ENCODE measurements at places on chromosomes 7 and 10. TPM values are rescaled to one million over a fixed set of nuclear protein-coding genes. Genes with fewer than 3 reads are reported as not detected.
A peak's percentile ranks its signal among the peaks of the same experiment; 100 is the strongest.

DNA sequence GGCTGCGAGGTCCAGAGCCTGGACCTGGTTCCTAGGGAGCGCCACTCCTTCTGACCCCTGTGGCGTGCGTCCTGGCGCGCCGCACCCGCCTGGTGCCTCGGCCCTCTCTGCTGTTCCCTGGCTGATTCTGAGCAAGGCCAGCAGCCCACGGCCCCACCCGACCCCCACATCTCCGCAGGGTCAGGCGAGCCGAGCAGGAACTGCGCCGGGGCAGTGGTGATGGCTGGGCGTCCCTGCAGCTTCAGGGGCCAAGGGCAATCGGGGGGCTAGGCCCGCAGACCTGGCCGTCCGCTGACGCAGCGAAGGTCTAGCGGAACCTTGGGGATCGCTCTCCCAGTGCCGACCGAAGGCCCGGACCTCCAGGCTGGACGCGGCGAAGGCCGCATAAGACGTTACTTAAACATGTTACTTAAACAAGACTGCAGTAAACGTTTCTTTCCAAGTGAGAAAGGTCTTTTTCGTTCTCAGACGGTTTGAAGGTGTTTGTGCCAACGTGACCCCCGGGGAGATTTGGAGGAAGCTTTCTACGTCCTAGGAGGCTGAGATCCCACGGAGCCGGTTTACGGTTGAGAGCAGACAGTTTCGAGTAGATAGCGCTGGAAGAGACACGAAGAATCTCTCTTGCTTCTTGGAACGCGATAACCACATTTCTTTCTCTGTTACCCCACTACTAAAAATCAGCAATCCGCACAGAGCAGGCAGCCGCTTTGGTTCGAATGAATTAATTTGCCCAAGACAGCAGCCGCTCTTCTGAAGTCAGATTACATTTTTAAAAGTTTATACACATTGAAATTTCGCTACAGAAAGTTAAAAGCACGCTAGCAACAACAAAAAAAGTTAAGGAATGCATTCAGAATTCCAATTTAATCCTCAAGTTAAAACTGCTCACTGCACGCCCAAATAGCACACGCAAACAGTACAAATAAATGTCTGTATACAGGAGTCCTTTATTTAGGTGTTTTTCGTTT is 4.9 kb upstream of the NKX2-3 start:
- DNase-seq, result no peak

Gene AQP1
- 218 TPM for polyA plus RNA-seq

- DNase-seq, result no peak
These were observed 3.0 kb upstream of the LIPK start for GRCh38 chr10:88702848-88703597.

Gene GNAI1
- polyA plus RNA-seq, result 127 TPM

DNA sequence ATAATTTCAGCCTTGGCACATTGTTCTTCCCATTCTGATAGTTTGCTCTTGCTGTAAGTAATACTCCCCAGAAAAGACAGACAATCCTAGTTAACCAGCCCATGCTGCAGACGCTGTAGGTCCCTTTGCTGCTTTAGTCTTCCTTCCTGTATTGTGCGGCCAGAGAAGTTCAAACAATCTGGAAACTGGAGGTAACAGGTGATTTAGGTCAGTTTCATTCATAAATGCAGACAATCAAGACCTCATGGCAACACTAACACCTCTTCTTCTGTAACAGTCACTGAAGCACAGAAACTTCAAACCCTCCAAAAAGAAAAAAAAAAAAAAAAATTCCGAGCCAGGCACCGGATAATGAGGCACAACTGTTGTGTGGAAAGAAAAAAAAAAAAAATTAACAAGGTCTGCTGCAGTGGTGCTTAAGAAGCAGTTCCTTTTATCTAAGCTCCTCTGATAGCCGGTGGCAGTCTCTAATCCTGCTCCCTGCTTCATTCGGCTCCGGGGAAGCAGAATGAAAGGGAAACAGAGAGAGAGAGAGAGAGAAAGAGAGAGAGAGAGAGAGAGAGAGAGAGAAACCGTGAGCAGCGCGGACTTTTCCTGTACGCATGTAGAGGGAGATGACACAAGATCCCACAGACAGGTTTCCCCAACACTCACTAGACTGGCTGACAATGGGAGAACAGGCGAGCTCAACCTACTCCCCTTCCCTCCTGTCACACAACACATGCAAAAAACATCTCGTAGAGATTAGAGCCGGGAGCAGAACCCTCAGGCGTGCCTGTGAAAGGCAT is at the start of gene SEMA3A:
SEMA3A (minus strand) TSS at position 306 of the 788 bp plus-strand sequence; CDS start at position 103, 203 bp downstream.
- peak; percentile 51 for DNase-seq

DNA sequence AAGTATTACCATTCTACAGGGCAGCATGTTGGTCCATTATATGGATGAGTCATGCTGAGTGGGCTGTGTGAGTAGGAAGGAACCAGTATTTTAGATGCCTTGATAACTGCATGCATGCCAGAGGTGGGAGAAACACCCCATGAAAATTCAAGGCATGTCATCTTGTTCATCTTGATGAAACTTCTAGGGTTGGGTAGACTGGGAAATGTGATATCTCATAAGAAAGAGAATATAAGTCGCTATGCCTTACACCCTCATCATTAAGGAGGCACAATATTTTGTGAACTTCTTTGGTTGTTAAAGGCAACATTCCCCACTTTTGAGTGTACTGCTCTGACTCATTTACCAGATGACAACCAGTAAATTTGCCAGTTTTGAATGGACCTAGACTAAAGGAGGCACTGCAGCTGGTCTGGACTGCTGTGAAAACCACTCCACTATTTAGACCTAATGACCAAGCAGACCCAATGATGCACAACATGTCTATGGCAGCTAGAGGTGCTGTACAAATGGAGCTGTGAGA is 48.0 kb downstream of the ZNF365 start:
- DNase-seq, result no peak

GRCh38 chr7:112487457-112488263 is 6.9 kb downstream of the LSMEM1 start:
- DNase-seq, result no peak

Gene MBL2
- polyA plus RNA-seq, result not detected

DNA sequence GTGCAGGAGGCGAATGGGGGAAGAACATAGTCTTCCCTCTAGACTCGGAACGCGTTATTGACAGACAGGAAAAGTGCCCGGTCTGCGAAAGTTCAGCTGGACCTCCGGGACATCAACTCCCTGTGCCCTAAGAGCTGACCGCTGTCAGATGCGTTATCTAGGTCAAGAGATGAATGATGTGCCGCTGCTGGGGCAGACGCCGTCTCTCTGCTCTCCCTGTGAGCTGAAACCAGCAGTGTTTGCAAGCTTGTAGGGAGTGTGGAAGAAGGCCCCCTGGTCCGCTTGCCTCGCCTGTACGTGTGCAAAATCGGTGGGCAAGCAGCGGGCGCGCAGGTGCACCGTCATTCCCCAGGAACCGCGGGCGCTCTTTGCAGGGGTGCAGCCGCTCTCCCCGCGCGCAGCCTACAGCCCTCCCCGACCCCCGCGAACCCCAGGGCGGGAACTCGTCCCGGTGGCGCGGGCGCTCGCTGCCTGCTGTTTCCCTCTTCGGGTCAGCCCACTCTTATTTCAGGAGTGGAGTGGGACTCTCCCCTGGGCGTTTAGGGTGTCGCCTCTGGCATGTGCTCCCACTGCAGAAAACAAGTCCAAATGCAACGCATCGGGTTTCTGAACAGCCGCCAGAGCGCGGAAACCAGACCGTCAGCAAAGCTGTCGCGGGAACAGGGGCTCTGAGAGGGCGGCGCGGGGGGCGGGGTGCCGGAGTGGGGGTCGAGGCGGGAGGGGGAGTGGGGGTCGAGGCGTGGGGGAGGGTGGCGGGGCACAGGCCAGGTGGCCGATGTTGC is 1.8 kb upstream of the PFKFB3 start:
- no peak for DNase-seq

Gene COL26A1
- 22.8 TPM for polyA plus RNA-seq

GRCh38 chr10:30199376-30200016 is 140.1 kb upstream of the JCAD start:
- no peak for DNase-seq

GRCh38 chr7:2687881-2688318 is at the start of gene AMZ1:
Gene AMZ1, plus strand, starts transcription at chr7:2688202. Its CDS starts 12,250 bp downstream, at chr7:2700452.
- no peak for DNase-seq

- no peak for DNase-seq
These were observed 83.6 kb upstream of the TMEM72 start for GRCh38 chr10:44827431-44828006.

Gene CTNNA3
- 4.0 TPM for polyA plus RNA-seq

DNA sequence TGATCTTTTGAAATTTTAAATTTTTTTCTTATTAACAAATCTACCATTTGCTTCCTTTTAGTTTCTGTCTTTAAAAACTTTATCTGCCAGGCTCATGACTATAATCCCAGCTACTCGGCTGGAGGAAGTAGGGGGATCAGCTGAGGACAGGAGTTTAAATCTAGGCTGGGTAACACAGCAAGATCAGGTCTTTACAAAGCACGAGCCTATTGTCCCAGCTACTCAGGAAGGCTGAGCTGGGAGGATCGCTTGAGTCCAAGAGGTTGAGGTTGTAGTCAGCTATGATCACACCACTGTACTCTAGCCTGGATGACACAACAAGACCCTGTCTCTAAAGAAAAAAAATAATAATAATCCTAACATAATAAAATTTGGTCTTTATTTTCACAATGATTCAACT is 17.5 kb downstream of the DPY19L1 start:
- no peak for DNase-seq

GRCh38 chr7:47782792-47783191 is 165.5 kb downstream of the PKD1L1 start:
- DNase-seq, result no peak

Gene PRLHR
- not detected for polyA plus RNA-seq

Gene PIK3AP1
- polyA plus RNA-seq, result 4.8 TPM

Gene LRRD1
- polyA plus RNA-seq, result 0.17 TPM

DNA sequence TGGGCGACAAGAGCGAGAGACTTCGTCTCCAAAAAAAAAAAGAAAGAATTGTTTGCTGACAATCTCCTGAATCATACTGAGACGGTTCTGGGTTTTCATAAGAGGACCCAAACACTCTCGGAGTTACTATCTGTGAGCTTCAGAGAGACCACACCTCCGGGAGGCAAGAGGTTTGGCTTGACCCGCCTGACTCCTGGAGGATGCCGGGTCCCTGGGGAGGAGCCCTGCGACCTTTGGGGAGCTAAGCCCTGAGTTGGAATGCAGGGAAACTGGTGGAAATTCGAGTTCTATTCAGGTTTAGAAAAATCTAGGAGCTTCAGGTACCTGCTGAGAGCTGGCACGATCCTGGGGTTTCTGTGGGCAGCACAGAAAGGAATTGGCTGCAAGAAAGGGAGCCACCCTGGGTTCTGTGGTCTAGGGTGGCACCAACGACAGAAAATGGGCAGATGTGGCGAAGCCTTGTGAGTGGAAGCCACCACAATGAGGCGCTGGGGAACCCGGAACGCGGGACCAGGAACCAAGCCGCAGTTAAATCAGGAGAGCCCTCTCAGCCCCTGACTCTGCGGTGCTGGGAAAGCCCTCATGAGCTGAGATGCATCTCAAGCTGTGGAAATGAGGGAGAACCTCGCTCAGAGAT is 21.9 kb upstream of the GATAD1 start:
- DNase-seq, result no peak

Gene SLC18A3
- polyA plus RNA-seq, result not detected

GRCh38 chr7:41472427-41473125 is 230.3 kb downstream of the INHBA start:
- DNase-seq, result no peak

DNA sequence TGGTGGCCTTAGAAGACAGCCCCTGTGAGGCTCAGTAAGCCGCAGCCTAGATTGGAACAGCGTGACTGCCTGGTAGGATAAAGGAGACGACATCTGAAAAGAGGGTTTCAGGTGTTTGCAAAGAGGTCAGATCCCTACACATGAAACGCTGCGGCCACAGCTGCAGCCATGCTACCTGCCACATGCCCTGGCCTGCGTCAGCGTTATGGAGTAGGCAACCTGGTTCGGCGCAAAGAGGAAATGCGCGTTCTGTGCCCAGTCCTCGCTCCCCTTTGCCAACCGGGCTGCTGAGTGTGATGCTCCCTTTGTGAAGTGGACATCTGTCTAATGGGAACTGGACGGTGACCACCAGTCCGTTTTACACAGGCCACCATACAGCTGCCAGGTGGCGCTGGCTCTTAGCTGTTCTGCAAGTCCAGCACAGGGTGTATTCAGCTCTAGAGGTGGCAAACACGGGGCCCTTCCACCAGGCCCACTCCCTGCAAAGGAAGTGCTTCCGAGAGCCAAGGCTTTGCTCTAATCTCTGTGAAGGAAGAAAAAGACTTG is 160.3 kb downstream of the CELF2 start:
- DNase-seq, result no peak

GRCh38 chr10:9166770-9167169 is 1112.3 kb downstream of the GATA3 start:
- DNase-seq, result no peak

GRCh38 chr10:69495666-69496065 is 44.4 kb downstream of the TSPAN15 start:
- DNase-seq, result no peak

- no peak for DNase-seq
These were observed 947.7 kb upstream of the SORCS1 start for GRCh38 chr10:108112218-108112617.

DNA sequence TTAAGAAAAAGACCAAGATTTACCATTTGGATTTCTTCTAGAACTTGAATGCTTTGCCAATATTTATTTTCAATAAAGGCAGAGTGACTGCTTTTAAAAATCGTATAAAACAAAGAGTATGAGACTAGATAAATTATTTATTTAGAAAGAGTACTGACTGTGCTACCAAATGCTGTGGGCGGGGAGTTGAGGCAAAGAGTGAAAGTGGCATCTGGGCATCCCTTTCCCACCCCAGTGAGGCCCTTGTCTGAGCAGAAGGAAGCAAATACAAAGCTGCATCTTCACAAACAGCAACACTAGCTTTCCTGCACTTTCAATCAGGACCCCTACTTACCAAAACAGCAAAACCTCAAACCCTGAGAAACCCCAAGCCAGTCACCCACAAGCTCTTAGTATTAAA is 34.9 kb downstream of the ITGB1 start:
- DNase-seq, result no peak

Gene SPDYE1
- 0.39 TPM for polyA plus RNA-seq

DNA sequence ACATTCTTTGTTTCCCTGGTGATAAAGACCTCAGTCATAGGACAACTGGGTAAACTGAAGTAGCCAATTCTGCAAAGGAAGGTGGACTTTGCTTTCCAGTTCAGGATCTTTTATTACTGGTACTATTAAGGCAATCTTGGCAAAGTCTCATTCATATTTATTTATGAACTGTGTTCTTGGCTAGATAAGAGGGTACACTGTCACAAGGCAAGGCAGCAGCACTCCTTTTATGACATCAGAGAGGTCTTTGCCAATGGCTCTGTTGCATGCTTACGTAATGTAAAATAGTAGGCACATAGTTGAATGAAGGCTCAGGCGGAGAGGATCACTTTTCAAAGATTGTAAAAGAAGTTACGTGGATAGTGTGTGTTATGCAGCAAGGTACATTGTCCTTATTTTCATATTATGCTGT is 63.7 kb upstream of the PDK4 start:
- no peak for DNase-seq

GRCh38 chr10:33453081-33454025 is 118.9 kb upstream of the NRP1 start:
- DNase-seq, result no peak
